NCI-H774 (cell line): ENCODE measurements at places on chromosomes 1 and 21.

DNA sequence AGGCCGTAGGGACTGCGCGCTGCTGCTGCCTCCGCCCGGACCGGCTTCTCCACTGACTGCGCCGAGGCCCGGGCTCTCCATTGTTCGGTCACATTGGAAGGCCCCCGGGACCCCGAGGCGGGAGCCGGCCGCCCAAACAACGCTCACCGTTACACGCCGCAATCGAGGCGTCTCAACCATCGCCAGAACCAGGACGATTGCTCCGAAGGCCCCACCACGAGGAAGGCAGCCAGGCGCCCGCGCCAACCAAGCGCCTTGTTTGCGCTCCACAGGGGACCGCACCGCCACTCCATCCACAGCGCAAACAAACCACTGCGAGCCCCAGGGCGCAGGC is 595 bp downstream of the GLUL start:
- peak; percentile 79 for DNase-seq

- no peak for DNase-seq
These were observed 609.4 kb upstream of the PKN2 start for GRCh38 chr1:88074661-88075060.

DNA sequence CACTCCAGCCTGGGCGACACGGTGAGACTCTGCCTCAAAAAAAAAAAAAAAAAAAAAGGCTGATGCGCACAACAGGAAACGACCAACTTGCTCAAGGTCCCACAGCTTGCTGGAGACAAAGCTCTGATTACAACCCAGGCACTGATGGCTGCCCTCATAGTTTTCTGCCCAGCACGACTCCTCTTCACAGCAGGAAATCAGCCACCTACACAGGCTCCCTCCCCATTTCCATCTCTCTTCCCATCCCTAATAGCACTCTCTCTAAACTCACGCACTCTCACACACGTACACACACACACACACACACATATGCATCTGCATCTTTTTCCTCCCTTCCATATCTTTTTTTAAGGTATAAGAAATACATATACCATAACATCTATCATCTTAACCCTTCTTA is 153.5 kb upstream of the SOD1 start:
- DNase-seq = no peak

- no peak for DNase-seq
These were observed 126.8 kb downstream of the PLXNA2 start for GRCh38 chr1:208117409-208117808.

GRCh38 chr21:38325216-38325615 is 68.4 kb downstream of the KCNJ15 start:
- no peak for DNase-seq

DNA sequence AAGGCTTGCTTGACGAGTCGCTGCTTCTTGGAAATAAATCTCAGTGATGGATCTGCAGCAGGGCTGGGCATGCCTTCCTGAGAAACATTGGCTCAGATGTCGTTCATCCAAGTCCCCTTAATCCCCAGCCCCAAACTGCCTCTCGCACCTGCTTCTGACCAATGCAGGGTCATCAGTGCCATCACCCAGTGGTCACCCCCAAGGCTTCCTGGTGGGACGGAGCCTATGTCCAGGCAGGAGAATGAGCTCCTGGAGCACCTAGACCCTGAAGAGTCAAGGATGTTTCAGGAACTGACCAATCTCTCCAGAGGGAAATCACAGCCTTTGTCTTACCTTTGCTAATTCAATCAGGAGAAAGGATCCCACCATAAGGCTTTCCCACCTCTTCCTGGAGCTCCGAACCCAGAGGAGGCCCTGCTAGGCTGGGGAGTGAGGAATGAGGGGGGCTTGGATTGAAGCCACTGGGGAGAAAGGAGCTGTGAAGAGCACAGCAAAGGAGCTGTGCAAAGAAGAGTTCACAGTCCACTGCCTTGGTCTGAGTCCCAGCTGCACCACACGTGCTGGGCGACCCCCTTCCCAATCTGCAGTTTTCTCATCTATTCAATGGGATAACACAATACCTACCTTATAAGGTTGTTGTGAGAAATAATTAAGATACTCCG is 416.1 kb downstream of the NPHP4 start:
- no peak for DNase-seq

GRCh38 chr1:182400567-182400966 is at the start of gene TEDDM1:
TEDDM1 (minus strand) TSS chr1:182400667; CDS start chr1:182400485, 182 bp downstream.
- DNase-seq = no peak

- no peak for DNase-seq
These were observed 17.9 kb downstream of the ELAPOR1 start for GRCh38 chr1:109131800-109132199.
